Fibroblast of mammary gland (primary cell): ENCODE measurements at places on chromosomes 3 and 15.
A peak's percentile ranks its signal among the peaks of the same experiment; 100 is the strongest.

GRCh38 chr3:159839561-159840379 is 148.9 kb upstream of the IL12A start:
- no peak for DNase-seq

DNA sequence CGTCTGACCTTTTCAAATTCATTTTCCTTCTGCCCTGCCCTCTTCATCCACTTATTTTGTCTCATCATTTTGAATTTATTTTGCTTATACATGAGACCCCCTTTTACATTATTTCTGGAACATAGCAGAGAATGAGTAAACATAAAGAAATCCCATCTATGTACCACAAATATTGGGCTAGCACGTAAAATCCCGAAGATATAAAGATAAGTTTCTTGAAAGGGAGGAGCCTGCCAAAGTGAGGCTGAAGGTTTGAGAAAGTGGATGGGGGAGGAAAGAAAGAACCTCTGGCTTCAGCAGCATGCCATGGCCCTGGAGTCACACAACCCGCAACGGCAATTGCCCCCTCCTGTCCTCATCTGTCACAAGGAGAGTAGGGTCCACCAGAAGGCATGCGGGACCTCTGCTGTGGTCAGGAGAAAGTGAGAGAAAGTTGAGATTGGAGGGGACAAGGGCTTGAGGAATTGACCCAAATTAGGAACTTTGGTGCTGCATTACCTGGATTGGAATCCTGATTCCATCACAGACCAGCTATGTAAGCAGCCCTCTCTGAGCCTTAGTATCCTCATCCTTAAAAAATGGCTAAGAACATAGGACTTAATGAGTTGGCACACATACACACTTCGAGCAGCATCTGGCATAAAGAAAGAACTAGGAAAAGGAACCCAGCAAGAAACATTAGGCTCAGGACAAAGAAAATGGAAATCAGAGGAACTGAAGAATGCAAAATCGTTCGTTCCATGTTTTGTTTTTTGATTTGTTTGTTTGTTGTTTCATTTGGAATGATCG is 53.7 kb upstream of the GYG1 start:
- no peak for DNase-seq

DNA sequence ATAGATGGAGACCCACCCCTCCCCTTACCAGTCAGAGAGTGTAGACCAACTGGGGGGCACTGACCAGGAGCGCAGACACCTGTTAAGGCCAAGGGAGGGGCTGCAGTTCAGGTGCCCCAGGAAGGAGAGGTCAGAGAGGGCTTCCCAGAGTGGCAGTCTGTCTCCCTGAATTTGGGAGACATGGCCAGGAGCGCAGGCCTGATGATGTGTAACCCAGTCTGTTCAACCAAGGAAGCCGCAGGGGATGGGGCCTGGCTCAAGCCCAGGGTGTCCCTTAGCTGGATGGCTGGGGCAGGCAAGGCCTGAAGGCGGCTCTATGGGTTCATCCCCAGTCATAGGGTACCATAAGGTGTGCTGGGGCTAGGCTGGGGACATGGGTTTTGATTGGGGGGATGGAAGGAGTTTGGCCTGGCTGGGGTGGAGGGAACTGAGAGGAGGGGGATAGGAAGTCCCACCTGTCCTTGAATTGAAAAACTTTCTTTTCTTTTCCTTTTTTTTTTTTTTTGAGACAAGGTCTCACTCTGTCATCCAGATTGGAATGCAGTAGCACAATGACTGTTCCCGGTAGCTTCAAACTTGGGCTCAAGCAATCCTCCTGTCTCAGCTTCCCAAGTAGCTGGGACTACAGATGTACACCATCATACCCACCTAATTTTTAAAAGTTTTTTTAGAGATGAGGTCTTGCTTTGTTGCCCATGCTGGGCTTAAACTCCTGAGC is 75.7 kb downstream of the SMAD6 start:
- no peak for DNase-seq

DNA sequence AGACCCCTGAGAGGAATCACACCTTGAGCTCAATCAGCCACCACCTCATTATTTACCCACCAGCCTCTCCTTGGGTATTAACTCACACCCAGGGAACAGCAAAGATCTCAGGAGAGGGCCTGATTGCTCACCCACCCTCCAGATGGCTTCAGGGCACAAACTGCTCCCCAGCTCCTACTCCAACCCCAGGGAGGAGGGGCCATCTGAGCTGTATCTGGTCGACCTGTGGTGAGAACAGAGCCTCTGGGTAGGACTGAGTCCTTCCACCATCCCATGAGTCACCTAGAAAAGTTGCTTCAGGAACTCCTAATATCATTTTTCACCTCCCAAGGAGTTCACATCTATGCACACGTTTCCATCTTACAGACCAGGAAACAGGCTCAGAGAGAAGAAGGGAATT is 44.8 kb upstream of the HES1 start:
- peak; percentile 79 for DNase-seq

GRCh38 chr15:88323468-88323867 is 66.9 kb upstream of the NTRK3 start:
- DNase-seq: no peak

GRCh38 chr3:187264021-187264420 is 27.5 kb downstream of the MASP1 start:
- DNase-seq: peak; percentile 84
